ENCODE measurements at places on chromosomes 12 and 14. TPM values are rescaled to one million over a fixed set of nuclear protein-coding genes. Genes with fewer than 3 reads are reported as not detected.

The MYF6 gene
- not detected for total RNA-seq

The SLC17A8 gene
- not detected for total RNA-seq

The LUM gene
- not detected for total RNA-seq

The SLC6A13 gene
- total RNA-seq: not detected

Data from activated naive CD4-positive, alpha-beta T cell treated with anti-CD3 and anti-CD28 coated beads, Interleukin-2, amount 10 ng/mL, durations not matched to agents 5 hours and 36 hours (primary cell).